ENCODE measurements at places on chromosomes 2 and 18. TPM values are rescaled to one million over a fixed set of nuclear protein-coding genes. Genes with fewer than 3 reads are reported as not detected.
A peak's percentile ranks its signal among the peaks of the same experiment; 100 is the strongest.

HRH4 gene
- 0.54 TPM for total RNA-seq

TEX44 gene
- total RNA-seq: not detected

GRCh38 chr2:111194835-111195621 lies 74.3 kb downstream of the BCL2L11 start:
- DNase-seq: no peak

SCN1A gene
- under 0.01 TPM for total RNA-seq

DNA sequence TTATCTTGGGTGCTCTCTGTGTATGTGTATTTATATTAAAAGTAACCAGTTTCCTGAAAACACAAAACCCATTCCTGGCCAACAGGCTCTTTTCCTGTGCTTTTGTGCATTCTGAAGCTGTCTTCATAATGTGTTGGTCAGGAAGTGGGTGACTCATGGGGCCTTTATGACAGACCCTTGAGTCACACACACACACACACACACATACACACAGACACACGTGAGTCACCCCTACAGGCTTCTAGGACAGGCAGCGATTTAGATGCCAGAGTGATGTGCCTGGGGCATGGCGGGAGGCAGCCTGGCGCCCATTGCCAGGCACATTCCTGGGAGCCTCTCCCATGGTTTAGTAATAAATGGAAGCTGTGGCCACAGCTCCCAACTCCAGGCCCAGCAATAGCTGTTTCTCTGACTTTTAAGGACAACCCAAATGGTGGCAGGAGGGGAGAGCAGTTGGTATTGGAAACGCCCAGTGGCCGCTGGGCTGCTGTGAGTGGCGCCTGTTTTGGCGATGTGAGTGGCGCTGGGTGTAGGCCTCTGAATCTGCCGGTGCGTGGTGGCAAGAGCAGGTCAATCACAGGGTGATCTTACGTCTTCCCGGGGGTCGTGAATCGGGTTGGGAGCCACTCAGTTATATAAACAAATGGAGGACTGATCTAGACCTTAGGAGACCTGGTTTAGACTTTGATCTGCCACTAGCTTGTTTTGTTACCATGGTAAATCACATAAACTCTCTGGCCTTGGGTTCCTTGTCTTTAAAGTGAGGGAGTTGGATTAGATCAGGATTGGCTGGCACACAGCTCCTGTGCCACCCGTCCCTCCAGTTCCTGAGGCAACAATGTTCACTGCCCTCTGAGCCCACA lies 150.7 kb upstream of the DLX2 start:
- DNase-seq: peak; percentile 96

SLC66A2 gene
- 108 TPM for total RNA-seq

PLGLB1 gene
- 2.4 TPM for total RNA-seq

Data from hematopoietic multipotent progenitor cell (in vitro differentiated cells).